ENCODE measurements at places on chromosomes 1 and 21.

DNA sequence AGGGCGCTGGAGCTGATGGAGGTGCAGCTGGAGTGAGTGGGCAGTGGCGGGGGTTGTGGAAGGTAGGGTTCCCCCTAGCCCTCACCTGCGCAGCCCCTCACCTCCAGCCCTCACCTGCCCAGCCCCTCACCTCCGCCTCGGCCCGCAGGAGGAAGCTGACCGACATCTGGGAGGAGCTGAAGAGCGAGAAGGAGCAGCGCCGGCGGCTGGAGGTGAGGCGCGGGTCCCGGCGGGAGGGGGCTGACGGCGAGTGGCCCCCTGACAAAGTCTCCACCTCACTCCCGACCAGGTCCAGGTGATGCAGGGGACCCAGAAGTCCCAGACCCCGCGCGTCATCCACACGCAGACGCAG lies 2.7 kb downstream of the EVA1B start:
- no peak for DNase-seq

GRCh38 chr1:21605964-21606705 lies 63.0 kb downstream of the RAP1GAP start:
- no peak for DNase-seq

DNA sequence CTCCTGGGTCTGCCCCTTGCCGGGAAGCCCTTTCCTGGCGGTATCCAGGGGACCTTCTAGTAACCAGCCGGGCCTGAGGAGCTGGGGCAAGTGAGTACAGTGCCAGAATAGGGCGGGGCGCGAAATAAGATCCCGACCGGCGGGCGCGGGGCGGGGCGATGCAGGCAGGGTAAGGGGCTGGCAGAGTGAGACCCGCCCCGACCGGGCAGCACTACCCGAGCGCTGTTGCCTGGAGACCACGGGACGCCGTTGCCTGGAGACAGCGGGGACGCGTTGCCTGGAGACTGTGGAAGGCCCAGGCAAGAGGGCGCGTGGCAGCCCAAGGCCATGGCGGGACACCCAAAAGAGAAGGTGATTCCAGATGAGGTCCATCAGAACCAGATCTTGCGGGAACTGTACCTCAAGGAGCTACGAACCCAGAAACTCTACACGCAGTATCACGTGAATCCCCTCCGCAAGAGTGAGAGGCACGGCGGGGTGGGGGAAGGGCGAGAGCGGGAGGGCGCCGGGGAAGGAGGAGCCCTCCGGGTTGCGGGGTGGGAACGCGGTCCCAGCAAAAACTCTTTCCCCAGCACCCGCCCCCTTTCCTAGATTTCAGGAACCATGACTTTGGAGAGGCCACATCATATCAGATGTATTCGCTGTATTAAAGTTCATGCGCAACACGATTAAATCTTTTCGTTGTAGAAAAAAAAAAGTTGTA lies 24.3 kb downstream of the EBNA1BP2 start:
- DNase-seq: peak; percentile 37

DNA sequence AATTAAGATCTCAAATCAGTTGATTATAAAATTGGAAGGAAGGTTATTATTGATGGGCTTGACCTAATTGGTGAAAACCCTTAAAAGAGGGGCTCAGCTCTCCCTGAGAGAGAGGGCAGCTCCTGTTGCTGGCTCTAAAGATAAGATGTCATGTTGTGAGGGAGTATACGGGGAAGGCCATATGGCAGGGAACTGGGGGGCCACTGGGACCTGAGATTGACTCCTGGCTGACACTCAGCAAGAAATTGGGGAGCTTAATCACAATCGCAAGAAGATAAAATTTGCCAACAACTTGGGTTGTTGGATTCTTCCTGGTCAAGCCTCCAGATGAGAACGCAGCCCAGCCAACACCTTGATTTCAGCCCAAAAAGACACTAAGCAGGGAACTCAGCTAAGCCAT lies 69.7 kb upstream of the KCNJ6 start:
- DNase-seq: no peak

DNA sequence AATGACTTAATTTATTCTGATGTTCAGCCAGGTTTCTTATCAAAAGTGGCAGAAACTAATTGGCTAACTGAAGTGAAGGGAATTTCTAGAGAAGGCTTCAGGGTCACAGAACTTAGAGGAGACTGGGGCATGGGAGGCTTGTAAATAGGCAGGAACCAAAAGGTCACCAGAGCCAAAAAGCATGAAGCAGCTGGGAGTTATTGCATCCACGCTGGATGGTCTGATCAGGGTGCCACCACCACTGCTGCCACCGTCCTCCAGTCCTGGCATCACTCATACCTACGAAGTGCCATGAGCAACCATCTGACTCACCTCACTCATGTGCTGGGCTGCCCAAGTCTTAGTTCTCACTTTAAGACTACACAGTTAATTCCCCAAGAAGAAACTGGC lies 82.5 kb upstream of the DPH5 start:
- DNase-seq: no peak

DNA sequence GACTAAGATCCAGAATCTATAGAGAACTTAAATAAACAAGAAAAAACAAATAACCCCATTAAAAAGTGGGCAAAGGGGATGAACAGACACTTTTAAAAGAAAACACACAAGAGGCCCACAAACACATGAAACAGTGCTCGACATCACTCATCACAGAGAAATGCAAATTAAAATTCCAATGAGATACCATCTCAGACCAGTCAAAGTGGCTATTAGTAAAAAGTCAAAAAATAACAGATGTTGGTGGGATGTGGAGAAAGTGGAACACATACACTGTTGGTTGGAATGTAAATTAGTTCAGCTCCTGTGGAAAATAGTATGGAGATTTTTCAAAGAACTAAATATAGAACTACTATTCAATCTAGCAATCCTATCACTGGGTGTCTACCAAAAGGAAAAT lies 143.1 kb downstream of the IFI44 start:
- no peak for DNase-seq

DNA sequence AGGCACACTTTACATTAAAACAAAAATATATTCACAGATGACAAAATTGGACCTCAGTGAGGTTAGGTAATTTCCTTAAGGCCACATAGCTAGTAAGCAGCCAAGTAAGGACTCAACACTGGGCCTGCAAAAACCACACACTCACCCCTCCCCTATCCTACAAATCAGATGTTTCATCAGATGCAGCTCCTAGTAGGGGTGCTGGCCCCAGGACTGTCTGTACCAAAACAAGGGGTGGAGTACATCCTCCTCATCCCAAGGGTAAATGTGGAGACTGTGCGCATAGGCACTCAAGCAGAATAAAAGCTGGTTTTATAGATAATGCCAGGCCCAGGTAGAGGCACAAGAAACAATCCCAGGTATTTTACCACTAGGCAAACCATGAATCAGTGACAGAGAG lies 25.7 kb downstream of the URB1 start:
- DNase-seq: no peak

GRCh38 chr1:6547301-6547700 lies 7.0 kb downstream of the NOL9 start:
- peak; percentile 20 for DNase-seq

- no peak for DNase-seq
These were observed 1.0 kb downstream of the S100A4 start for GRCh38 chr1:153544453-153545066.

GRCh38 chr1:231694465-231695077 lies 68.0 kb downstream of the DISC1 start:
- no peak for DNase-seq

- DNase-seq: no peak
These were observed 55.8 kb downstream of the VANGL1 start for GRCh38 chr1:115697619-115698018.

DNA sequence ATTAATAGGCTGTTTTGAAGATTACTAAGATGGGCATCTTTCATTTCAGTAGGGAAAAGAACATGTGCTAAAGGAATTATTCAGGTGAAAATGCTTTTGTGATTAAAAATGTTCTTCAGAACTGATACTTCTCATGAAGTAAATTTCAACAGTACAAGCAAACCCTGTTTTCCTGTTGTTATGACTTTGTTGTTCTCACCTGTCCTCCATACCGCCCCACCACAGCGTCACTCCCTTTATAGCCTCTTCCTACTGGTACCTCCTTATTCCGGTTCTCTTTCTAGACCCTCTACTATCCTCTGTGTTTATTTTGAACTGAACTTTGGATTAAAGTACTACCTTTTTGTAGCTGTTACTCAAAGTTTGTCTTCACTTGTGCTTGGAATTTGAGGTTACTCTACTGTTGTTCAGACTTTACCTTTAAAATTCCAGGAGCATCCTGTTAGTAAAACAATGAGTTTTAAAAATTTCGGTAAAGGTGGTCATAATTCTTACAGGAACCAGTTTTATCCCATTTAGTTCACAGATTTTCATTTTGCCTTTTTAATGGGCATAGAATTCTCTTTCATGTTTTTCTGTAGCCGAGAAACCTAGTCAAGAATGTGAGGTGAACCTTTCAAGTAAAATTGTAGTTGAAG lies 10.9 kb downstream of the CNST start:
- no peak for DNase-seq

- DNase-seq: no peak
These were observed 49.7 kb upstream of the TSNAX start for GRCh38 chr1:231478811-231479210.

GRCh38 chr1:151056149-151056548 lies 3.3 kb downstream of the CDC42SE1 start:
- DNase-seq: no peak
